Astrocyte of the spinal cord (primary cell): ENCODE measurements at places on chromosomes 1 and 21.
A peak's percentile ranks its signal among the peaks of the same experiment; 100 is the strongest.

- no peak for DNase-seq
These were observed 45.7 kb upstream of the CACYBP start for GRCh38 chr1:174954073-174954460.

- DNase-seq, result peak; percentile 17
These were observed 87.8 kb upstream of the S1PR1 start for GRCh38 chr1:101148980-101149379.

DNA sequence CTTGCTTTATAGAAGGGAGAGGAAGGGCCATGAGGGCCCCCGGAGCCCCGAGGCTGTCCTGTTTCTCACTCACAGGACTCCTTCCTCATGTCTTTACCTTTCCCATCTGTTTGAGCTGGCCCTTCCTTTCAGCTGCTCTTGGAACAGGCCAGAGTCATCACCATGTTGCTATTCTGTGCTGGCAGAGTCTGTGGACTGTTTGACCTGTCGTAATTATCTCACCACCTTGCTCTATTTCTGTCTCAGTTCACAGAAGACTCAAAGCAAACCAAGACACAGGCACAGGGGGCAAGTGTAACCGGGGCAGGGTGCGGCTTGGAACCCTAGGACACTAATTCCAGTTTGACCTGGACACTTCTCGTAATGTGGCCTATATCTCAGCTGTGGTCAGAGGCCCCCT lies 104.3 kb upstream of the CD34 start:
- DNase-seq, result no peak

- no peak for DNase-seq
These were observed 33.1 kb upstream of the VAMP3 start for GRCh38 chr1:7738044-7738443.

DNA sequence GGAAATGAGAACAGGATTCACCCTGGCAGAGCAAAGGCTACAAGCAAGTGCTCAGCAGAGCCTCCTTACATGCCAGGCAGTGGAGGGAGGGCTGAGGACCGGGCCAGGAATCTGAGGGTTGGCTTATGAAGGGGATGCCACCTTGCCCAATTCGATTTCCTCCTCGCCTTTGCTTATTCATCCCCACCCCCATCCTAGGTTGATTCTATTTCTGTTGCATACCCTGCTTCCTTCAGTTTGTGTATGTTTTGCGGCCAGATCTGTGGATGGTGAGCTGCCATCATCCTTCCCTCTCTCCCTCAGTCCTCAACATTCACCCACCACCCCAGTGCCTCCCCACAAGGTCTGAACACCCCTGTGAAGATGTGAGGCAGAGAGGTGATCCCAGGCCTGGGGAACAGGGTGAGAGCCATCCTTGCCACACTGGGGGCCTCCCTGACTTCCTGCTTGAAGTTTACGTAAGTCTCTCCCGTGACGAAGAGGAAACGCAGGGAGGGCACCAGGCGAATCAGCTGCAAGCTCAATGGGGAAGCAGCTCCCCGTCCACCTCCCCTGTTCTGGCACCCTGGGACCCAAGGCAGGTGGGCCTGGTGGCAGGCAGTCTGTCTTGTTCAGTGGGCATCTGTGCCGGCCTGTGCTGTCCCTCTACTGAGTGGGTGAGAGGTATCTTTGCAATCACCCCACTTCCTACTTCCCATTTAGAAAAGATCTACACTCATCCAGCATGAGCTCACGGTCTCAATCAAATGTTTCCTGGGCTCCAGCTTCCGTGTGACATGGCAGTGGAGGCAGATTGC lies 50.6 kb upstream of the CNTN2 start:
- DNase-seq, result no peak

GRCh38 chr1:111723091-111723806 lies 15.9 kb downstream of the INKA2 start:
- DNase-seq, result no peak

- peak; percentile 82 for DNase-seq
These were observed 36.4 kb upstream of the ETS2 start for GRCh38 chr21:38769191-38769780.

GRCh38 chr21:37842163-37842919 lies 73.9 kb downstream of the KCNJ6 start:
- DNase-seq, result no peak

DNA sequence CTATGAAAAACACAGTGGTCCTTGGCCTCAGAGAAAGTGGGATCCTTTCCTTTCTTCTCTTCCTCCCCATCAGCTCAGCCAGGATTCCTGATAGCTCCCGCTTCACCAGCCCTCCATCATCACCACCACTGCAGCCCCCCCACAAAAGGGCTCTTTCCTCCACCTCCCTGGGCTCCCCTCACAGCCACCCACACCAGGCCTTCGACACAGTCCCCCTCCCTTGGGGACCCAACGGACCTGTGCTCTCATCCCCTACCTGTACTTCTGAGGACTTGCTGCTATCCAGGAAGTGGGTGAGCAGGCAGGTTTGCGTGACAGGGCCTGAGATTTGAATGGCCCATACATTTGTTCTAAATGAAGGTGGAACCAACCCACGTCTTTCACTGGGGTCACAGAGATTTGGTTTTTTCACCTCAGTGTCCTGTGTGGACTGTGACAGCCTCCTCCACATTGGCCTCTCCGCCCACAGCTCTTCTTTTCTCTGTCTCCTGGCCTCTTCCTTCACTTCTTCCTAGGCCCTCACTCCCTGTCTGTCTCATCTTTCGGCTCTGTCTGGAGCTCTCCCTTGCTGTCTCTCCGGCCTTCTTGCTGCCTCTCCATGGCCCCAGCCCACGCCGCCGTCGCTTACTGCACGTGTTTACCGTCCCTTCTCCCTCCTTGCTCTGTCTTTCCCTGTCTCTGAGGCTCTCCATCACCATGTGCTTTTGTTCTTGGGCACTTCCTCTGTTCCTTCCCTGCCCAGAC lies 238.6 kb downstream of the FOXD2 start:
- no peak for DNase-seq

DNA sequence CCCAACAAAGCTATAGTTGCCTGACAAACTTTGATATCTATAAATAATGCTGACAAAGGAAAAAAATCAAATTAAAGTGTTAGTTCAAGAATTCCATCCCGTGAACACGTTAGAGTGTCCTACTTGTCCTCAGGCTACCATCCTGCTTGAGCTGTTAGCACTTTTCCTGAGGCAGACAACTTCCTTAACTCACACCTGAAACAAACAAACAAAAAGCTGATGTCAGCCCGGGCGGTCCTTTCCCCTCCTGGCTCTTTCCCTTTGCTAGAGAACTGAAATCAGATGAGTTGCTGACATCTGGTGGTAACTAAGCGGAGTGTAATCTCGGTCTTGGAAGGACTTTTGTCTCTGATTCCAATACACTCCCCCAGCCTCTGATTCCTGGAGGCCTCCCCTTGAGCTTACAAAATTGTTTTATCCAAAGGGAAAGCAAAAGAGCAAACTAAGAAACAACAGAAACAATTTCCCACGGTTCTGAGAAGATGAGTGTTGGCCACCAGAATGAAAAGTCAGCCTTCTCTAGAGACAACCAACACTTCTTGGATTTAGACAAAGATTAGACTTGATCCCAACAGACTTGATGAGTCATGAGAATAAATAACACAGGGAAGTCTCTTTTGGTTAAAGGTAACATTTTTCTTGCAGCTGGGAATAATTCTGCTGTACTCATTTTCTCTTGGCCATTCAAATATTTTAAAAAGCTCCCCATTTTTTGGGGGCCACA lies 135.4 kb downstream of the PROX1 start:
- peak; percentile 72 for DNase-seq

DNA sequence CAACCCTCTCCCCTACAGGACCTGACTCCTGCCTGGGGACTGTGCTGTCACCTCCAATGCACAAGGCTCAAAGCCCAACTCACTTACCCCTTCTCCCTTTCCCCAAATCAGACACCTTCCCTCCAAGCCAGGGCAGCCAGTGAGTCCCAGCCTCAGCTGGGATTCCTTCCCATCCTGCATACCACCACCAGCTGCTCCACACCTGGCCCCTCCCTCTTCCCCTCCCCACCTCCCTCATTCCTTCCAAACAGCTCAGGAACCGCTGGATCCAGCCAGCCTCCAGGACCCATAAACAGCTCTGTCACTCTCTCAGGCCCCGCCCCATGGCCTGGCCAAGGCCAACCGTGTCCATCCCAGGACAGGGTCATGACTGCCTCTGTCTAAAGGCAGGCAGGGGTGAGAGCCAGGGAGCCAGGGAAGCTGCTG lies 41.4 kb downstream of the ACOT7 start:
- DNase-seq, result no peak

- DNase-seq, result peak; percentile 85
These were observed 59.9 kb downstream of the TOR3A start for GRCh38 chr1:179141592-179142251.

DNA sequence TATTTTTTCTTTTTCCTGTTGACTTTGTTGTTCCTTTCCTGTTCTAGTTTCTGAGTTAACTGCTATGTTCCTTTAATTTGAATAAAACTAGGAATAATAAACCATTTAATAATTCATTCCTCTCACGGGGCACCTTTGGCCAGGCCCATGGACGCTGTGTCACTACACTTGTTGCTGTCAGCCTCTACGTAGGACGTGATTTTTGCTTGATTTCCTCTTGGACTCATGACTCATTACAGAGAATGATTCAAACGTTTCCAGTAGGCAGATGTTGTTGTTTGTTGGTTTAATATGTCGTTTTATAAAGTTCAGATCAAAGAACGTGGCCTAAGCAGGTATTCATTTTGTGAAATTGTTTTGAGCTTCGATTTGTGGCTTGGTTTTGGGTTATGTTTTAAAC lies 9.1 kb upstream of the SLC19A1 start:
- DNase-seq, result peak; percentile 71

DNA sequence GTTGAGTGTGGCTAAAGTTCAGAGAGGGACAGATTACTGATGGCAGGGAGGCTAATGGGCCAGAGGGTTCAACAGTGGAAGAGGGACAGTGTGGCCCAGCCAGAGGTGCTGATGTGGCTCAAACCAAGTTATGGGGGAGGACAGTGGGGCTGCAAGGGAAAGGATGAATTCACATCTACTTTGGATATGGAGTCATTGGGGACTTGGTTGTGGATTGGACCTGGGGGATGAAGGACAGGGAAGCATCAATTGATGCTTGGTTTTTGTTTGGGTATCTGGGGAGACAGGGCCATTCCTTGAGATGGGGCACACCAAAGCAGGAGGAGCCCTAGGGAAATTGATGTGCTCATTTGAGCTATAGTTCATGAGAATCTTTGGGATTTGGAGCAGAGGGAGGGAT lies 23.3 kb downstream of the FOXO6 start:
- DNase-seq, result no peak

DNA sequence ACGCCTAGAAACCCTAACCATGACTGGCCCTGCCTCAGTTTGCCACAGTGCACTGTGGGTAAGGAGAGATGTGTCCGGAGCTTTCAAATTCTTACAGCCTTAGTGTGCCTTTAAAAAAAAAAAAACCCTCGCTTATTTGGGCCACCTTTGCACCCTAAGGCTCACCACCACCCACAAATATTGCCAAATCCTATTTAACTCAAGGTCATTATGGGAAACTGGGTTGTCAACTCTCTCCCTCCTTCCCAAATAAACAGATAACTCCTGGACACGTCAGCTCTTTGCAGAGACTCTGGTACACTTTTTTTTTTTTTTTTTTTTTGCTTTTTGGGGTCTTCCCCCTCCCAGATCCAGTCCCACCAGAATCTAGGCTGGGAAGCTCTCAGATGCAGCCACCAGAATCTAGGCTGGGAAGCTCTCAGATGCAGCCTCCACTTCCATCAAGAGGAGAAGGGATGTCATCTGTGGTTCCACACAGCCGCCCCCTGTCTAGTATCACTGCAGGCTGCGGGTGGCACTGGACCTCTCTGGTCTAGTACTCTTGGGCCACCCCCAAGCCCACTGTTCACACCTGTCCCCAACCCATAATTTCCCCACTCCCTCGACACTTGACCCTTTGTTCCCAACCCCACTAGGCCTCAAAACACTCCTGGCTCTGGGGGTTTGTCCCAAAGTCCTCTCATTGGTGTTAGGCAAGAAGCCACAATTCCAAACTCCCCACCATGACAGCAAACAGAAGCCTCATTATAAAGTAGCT lies 3.4 kb downstream of the DHRS3 start:
- DNase-seq, result no peak

- no peak for DNase-seq
These were observed 874.8 kb downstream of the AMY1C start for GRCh38 chr1:104624538-104624937.
